Cortex of kidney (tissue), 1 donor: ENCODE measurements at places on chromosomes 11 and 22.

- peak; percentile 91 for DNase-seq
Measured at GRCh38 chr22:28882878-28883656, at the start of gene ZNRF3. Gene ZNRF3 (plus strand): TSS chr22:28883572. CDS start chr22:28883767, 195 bp downstream.

GRCh38 chr22:47171441-47172221, 409.2 kb downstream of the TBC1D22A start:
- no peak for DNase-seq

DNA sequence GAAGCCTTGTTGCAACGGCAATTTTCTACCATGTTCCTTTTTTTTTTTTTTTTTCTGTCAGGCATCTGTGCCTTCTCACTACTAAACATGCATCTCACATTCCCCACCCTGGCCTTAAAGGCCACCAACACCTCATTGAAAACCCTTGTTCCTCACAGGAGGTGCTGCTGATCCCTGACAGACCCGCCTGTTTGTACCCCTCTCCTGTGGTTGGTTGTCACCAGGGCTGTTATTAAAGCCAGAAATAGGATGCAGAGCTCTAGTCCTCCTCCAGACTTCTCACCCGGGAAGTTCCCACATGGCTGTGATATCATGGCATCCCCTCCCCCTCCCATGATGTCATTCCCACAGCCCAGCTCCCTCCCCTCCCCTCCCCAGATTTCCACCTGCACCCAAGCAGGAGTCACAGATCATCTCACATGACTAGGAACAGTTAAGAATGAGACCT, 302.8 kb upstream of the NCAM1 start:
- no peak for DNase-seq

GRCh38 chr11:94926698-94927237, 46.6 kb downstream of the CWC15 start:
- no peak for DNase-seq

DNA sequence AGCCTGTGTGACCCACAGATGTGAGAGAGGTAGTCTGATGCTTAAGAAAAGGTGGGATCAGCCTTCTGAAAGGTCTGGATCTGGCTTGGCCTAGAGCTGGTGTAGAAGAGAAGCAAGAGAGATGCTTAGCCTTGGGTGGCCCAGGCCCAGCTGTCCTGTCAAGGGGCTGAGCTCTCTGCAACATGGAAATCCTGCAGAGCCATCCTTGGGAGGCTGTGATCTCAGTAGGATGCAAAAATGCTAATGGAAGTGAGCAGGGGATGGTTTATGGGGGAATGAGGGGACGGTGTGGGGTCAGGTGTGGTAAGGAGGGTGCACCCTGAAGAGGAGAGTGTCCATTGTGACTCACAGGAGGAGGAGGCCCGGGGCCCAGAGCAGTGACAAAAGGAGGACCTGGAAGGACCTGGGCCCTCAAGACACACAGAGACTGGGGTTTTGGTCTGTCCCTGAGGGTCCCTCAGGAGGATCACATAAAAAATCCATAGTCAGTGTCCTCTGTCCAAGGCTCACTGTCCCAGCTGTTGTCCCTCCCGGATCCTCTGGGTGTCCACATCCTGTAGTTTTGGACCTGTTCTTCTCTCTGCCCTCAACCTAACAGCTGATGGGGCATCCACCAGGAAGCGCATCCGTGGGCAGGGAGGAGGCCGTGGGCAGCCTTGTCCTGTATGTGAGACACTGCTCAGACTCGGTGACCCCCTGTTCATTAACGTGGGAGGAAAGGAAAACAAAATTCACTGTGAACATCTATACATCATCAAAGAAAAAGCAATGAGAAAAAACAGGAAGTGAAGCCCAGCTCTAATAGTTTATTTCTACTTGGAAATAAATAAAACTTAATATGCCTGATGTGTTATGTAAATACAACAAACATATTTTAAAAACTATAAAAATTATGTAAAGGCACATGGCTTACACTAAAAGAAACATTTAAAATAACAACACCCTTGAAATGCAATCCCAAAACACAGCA, 129.8 kb downstream of the ZNF280B start:
- DNase-seq, result no peak

GRCh38 chr11:126414615-126415014, 59.1 kb downstream of the ST3GAL4 start:
- no peak for DNase-seq

DNA sequence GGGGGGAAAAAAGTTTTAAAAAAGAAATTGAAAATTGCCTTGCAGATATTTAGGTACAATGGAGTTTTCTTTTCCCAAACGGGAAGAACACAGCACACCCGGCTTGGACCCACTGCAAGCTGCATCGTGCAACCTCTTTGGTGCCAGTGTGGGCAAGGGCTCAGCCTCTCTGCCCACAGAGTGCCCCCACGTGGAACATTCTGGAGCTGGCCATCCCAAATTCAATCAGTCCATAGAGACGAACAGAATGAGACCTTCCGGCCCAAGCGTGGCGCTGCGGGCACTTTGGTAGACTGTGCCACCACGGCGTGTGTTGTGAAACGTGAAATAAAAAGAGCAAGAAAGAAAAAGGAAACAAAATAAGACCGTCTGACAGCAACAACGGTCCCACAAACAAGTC, 964.9 kb downstream of the NTM start:
- DNase-seq, result no peak

- no peak for DNase-seq
Measured at GRCh38 chr22:34055525-34056200, 135.4 kb upstream of the LARGE1 start.

GRCh38 chr11:78022397-78023396, at the start of gene KCTD14:
Gene KCTD14 (minus strand): TSS chr11:78023276. CDS start chr11:78023249, 27 bp downstream.
- no peak for DNase-seq

- DNase-seq, result no peak
Measured at GRCh38 chr11:109854731-109855130, 238.5 kb upstream of the ZC3H12C start.

GRCh38 chr11:73350908-73351636, 25.1 kb upstream of the RELT start:
- no peak for DNase-seq

DNA sequence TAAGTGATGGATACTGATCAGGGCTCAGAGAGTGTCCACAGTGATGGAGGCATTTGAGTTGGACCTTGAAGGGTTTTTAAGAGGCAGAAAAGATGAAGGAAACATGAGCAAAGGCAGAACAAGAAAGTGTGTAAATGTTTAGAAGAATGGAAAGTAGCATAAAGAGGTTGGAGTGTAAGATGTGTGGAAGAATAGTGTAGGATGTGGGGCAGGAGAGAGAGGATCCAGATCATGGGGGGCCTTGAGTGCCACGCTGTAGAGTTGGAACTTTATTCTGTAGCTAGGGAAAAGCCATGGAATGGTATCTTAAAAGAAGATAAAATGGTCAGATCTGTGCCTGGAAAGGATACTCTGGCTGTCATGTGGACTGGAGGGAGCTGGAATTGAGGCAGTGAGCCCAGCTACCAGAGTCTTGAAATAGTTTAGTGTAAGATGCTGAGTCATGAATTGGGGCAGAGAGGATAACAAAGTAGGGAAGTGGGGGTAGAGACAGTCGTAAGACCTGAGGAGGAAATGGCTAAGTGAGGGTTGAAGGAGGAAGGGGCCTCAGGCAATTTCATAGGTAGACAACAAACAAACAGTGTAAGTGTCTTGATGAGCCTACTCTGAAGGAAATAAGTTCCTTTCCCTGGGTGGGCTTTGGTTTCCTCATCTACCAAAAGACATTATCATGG, 6.7 kb downstream of the KCNE3 start:
- no peak for DNase-seq

GRCh38 chr11:44417731-44418455, 108.0 kb upstream of the ALX4 start:
- no peak for DNase-seq

DNA sequence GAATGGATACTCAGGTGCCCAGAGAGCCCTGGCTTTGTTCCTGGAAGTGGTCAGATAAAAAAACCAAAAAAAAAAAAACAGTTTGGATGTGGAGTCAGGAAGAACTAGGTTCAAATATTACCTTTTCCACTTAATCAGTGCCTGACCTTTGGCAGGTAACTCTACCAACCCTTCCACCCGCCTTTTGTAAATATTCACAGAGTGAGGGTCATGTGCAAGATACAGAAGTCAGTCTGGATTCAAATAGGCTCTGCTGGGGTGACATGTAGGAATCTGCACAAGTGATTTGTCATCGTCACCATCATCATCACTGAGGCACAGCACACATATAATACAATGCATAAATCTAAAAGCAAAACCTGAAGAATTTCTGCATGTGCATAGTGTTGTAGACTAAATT, 490.7 kb downstream of the MIAT start:
- no peak for DNase-seq

- no peak for DNase-seq
Measured at GRCh38 chr11:105181100-105181499, 41.5 kb upstream of the CARD18 start.

DNA sequence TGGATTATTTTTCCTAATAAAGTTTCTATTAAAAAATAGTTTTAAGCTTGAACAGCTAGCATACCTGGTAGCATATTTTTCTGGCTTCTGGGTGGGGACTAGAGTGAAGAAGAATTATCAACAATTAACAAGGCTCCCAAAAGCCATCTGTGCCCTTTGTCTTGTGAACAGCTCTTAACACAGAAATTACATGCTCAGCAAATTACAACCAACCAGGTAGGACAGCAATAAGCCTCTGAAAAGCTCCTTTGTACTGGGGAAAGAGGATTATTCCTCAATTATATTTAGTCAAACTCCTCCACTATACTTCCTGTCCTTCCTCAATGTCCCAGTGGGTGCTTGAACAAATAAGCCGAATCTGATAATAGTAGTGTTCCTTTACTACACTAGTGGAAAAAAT, 162.8 kb downstream of the RAB38 start:
- no peak for DNase-seq

DNA sequence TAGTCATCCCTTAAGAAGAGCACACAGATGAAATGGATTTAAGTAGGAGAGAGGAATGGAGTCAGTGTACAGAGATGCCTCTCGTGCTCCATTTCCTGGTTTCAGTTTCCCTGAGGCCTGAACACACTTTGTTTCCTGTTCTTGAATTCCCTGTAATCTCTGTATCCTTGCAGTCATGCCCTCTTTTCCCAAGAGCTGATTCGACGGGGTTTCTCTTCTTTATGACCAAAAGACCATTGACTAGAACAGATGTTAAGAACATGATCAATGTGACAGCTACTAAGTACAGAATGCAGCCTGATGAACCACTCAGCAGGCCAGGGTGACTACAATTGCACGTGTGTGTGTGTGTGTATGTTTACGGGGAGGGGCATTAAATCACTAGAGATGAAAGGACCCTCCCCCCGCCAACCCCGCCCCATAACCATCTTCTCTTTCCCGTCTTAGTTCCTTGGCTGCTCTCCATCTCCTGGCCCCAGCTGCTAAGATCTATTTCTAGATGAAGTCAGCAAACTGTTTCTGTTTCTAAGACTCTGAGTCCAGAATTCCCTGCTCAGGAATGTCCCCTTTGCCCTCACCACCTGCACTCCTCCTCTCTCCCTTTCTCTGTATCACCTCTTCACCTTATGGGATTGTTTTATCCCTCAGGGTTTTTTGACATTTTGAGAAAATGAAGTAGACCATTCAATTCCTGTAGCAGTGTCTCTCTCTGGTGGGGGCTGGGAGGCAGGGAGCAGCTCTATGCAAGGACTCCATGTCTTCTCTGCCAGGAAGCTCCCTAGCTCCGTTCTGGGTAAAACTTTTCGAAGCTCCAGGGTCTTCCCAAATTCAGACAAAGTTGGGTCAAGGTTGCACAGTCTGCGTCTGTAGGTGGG, 26.0 kb downstream of the SLC22A6 start:
- no peak for DNase-seq

DNA sequence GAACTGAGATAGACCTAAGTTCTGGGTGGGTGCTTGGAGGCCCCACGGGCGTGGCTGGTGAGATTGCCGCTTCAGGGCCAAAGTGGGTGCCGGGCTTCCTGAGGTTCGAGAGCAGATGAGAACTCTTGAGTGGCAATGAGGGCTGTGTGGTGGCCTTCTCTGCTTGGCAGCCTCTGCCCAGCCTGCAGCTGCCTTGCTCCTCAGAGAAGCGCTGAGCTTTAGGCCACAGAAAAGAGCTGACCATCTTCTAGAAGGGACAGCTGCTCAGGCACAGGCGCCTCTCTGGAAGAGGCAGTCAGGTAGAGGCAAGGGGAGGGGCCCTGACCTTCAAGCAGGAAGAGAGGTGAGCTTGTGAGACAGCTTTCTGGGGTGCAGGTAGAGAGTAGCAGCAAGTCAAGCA, 72.8 kb downstream of the MED15 start:
- DNase-seq, result no peak

GRCh38 chr22:43131773-43132501, 11.3 kb downstream of the MCAT start:
- DNase-seq, result no peak

DNA sequence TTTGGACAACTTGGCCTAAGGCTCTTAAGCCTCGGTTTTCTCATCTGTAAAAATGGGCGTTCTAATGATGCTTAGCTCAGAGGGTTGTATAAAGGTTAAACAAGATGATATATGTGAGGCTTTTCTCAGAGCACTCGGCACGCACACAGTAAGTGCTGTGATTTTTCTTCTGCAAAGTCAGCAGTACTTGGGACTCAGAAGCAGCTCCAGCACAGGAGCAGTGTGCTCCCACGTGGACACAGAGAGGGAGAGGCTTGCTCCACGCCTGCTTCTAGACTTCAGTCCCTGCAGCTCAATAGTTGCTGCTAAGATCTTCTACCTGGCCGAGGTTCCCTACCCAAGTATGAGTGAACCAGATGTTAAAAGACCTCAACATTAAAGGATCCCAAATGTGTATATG, 39.9 kb upstream of the PHF21A start:
- no peak for DNase-seq

GRCh38 chr22:35089139-35089538, 23.2 kb downstream of the ISX start:
- no peak for DNase-seq

- DNase-seq, result no peak
Measured at GRCh38 chr22:31347251-31348008, 1.3 kb upstream of the PATZ1 start.

- DNase-seq, result no peak
Measured at GRCh38 chr11:5696210-5696609, 6.6 kb downstream of the TRIM22 start.

DNA sequence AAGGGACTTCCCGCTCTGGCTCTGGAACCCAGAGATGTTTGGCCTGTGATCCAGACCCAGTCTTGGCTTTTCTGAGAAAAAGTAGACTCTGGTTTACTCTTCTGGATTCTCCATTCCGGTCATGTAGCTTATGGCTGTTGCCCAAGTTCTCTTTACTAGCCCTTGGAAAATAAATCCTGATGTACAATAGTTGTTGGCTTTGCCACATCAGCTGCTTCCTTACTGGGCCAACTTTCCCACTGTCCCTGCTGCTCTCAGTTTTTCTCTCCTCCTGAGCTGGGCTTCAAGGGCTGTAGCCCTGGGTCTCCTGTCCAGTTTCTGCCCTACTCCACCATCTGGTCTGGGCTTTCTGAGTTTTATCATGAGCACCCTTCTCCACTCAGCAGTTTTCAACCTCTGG, 12.5 kb downstream of the PATZ1 start:
- DNase-seq, result no peak

- DNase-seq, result no peak
Measured at GRCh38 chr11:44345781-44346180, 35.8 kb upstream of the ALX4 start.

- no peak for DNase-seq
Measured at GRCh38 chr11:1469911-1470680, 16.5 kb downstream of the MOB2 start.
